ENCODE measurements at places on chromosomes 13 and 19.

DNA sequence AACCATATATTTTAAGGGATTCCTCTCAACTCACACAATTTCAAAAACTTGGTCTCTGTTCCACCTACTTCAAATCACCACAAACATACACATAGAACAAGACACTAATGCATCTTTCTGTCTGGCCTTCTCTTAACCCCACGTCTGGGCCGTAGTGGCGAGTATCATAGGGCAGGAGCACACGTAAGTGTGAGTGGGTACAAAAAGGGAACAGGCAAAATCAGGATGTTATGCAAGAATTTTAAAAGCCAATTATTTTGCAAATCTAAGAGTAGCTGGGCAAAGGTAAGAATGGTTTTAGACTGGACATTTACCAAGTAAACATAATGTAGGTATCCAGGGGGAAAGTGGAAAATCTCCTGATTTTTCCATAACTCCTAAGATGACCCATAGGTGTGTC is 35.1 kb downstream of the MTMR6 start:
- DNase-seq, result no peak

- no peak for DNase-seq
Observed at GRCh38 chr13:43475140-43475539, 311.6 kb downstream of the ENOX1 start.

DNA sequence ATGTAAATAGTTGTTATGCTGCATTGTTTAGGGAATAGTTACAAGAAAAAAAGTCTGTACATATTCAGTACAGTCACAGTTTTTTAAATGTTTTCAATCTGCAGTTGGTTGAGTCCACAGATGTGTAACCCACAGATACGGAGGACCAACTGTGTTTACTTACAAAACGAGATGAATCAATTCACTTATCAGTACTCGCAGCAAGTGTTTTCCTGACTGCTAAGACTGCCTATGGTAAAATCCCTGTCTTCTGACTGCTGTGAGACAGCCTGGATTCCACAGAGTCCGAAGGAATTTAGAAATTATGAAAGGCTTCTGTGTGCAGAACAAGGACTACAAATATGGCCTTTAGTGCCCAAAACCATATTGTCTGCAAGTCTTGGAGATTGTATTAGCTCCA is 45.7 kb upstream of the C1QTNF9 start:
- DNase-seq, result no peak

- peak; percentile 43 for DNase-seq
Observed at GRCh38 chr19:48934837-48935236, 1.3 kb downstream of the DHDH start.

GRCh38 chr13:21208652-21209154 is 32.2 kb downstream of the MRPL57 start:
- no peak for DNase-seq

DNA sequence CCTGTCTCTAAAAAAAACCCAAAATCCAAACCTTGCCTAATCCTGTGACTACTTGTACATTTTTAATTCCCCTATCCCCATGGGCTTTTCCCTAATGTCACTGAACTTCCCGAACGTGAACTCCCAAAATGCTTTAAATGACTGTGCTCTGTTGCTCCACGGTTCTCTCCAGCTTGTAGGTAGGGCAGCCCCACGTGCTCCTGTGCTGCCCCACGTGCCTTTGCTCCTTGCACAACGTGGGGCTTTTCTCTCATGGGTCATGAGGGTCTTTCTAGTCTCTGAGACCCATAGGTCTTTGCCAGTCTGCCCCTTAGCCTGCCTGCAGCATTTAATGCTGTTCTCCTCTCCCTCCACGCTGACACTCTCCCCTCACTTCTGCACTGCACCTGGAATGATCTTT is 122.0 kb downstream of the SHISA2 start:
- no peak for DNase-seq

- DNase-seq, result no peak
Observed at GRCh38 chr13:40982772-40983171, 36.3 kb downstream of the ELF1 start.

GRCh38 chr13:111142472-111142871 is 27.4 kb downstream of the ARHGEF7 start:
- no peak for DNase-seq

GRCh38 chr13:113573065-113573464 is 11.5 kb upstream of the TFDP1 start:
- DNase-seq, result no peak

DNA sequence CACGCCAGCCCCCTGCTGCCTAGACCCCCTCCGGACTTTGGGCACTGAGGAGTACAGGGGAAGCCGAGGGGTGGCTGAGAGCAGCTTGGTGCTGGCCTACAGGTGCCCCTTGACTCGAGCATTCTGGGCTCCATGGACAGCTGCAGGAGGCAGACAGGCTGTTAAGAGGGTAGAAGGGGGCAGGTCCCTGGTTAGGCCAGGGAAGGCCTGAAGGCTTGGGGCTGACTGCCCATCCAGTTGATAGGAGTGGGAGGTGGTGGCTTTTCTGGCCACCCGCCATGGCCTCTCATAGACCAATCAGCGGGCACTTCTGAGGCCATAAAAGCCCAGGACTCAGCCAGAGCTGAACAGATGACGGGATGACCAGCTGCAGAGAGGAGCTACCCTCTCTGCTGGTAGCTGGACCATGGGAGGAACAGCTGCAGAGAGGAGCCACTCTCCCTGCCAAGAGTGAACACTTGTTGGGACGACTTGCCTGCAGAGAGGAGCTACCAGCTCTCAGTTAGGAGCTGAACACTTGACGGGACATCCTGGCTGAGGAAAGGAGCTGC is 10.7 kb upstream of the SUPT20H start:
- DNase-seq, result no peak

All from WERI-Rb-1 (cell line).